ENCODE measurements at places on chromosomes 6 and 20.

GRCh38 chr6:119314885-119315272, 34.7 kb downstream of the MAN1A1 start:
- no peak for DNase-seq

DNA sequence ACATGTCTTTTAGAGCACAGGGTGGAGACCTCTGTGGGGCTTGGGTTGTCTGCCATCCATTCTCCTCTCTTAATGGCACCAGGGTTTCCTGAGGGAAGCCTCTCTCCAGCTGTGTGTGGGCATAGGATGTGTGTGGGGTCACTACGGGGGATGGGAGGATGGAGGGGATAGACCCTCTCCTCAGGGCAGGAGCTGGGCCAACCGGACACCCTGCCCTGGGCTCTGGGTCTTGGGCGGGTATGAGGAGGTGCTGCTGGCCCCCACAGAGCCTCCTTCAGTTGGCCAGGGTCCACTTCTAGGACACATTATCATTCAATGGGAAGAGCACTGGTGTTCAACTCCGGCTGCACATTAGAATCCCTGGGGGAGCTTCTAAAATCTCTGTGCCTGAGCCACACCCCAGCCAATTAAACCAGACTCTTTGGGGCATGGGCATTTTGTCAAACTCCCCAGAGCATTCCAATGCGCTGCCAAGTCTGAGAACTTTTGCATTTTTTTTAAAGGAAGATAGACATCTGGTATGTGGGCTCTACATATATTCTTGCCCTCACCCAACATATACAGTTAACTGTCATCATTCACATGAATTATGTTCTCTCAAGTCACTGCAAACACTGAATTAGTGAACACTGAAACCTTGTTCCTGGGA, 38.5 kb downstream of the TRAM2 start:
- DNase-seq: no peak

DNA sequence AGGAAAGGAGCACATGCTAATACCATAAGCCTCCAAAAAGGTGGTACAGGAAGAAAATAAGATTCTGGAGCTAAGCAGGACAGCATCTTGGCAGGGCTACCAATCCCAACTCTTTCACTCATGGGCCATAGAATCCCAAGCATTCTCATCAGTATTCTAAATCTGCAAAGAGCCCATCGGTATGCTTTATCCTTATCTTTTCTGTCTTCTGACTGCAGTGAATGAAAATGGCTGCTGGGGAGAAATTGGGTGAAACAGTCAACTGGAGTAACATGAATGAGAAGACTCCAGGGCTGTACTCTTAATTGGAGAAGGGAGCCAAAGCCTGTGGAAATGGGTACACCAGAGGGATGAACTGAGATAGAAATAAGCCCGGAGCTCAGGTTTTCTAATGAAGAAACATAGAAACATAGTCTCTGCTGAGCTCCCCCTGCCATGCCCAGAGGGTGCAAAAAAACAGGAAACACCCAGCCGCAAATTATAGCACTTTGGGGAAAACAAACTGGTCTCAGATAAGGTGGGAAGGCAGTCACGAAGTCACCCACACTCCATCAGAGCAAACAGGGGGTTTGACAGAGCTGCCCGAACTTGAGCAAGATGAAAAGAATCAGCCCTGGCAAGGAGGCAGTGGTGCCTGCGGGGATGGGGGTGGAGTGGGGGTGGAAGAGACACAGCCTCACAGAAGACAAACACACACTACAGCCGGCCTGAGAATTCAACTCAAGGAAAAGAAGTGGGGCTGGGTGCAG, 35.4 kb upstream of the E2F3 start:
- DNase-seq: no peak

DNA sequence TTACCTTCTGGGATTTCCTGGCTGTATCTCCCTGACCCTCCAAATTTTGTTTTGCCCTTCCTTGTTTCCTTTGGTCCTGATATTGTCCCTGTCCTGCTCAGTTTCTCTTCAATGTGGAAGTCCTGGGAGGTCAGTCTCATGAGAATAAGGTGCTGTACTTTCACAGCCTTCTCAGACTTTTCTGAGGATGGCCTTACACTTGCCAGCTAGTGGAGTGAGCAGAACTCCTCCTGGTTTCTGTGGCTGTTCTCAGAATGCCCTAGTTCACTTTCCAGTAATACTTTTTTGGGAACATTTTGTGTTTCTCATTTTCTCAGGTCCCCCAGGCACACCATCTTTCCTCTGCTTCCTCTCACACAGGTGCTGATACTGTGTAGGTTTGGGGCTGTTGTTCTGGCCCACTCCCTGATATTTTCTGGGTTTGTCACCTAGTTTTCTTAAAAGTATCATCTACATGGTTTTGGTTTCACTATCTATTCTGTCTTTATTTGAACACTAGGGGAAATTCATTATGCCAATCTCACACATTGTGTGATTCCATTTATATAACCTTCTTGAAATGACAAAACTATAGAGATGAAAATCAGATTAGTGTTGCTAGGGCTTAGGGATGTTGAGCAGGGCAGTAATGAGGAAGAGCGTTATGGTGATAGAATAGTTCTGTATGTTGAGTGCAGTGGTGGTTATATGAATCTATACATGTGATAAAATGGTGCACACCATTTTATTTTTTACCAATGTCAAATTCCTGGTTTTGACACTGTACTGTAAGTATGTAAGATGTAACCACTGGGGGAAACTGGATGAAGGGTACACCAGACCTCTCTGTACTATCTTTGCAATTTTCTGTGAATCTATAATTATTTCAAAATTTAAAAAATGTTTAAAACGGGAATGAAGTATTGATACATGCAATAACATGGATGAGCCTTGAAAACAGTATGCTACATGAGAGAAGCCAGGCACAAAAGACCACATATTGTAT, 27.2 kb upstream of the BRPF3 start:
- no peak for DNase-seq

DNA sequence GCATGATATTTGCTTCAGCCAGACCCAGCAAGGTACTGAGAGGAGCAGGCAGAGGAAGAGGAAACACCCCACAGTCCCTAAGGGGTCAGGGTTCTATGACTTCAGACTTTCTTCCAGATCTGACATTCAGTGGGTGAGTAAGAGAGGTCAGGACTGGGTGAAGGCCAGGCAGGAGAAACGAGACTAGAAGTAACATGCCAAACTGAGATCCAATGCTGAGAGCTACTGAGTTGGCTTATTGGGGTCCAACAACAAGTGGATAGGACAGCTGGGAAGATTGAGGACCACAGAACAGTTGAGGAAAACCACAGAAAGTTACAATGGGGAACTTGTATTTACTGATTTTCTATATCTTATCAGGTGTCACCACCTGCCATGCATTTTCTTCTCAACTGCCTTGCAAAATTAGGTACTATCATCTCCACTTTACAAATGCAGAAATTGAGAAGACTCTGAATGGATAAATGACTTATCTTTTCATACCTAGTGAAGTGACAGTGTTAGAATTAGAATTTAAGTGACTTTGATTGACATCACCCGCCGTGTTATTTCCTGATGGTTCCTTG, 43.8 kb upstream of the HIVEP1 start:
- no peak for DNase-seq

DNA sequence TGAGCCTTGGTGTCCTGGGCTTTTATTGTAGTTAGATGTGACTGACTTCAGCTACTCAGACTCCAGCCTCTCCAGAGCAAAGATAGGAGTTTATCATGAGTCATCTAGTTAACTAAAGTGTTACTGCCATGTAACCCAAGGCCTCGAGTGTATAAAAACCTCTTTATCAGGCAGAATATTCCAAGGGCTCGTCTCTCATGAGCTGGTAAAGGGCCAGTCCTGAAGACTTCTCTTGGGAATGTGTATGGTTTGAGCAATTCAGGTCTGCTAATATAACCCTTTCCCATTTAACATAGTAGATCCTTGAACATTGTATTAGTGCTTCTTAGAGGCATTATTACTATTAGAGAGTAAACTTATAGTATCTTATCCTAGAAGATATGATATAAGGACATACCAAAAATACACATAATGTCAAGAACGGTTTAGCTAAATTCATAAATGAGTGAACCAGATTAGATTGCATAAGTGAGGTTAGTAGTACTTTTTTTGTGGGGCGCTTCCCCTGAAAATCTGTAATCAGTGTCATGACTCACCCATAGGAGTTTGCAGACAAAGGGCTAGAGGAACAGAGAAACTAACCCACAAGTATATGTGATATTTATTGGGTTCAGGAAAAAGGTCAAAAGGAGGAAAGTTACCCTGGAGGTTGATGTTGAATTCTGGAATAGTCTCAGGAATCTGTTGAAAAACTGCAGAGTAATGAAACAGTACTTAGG, 16.0 kb downstream of the DSE start:
- no peak for DNase-seq

- DNase-seq: no peak
Measured at GRCh38 chr20:62627901-62628612, 14.2 kb upstream of the SLCO4A1 start.

DNA sequence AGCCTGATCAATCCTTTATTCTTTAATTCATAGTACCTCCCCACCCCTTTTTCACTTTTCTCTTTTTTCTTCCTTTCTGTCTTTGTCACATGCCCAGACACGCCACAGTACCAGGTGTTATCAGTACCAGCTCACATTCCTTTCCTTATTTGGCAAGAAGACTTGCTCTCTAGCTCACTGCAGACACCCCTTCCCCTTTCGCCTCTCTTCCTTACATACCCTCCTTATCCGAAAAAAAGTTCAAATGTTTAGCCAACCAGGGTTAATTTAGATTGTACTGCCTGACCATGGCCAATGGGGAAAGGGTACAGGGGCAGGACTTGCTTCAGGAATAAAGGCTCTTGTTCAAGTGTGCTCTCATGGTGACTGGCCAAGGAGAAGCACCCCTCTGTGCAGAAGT, 9.3 kb upstream of the SIRPB2 start:
- no peak for DNase-seq

GRCh38 chr20:11772226-11772730, 145.4 kb upstream of the BTBD3 start:
- no peak for DNase-seq

DNA sequence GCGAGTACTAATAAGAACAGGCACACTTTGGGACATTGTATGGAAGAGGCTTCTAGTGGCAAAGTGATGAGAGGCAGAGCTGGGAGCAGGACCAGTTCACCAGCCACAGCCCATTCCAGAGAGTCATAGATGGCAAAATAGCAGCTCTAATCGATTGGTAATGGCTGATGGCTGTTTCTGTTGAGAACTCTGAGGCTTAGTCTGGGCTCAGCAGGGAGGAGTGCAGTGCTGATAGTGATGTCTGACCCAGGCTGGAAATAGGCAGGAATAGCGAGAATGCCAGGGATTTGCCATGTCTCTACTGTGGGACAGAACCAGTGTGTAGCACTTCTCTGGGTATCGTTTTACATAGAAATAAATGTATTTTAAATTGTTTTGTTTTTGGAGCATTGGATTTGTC, 620.0 kb upstream of the FLRT3 start:
- DNase-seq: no peak

- DNase-seq: no peak
Measured at GRCh38 chr6:116568111-116568510, 3.2 kb upstream of the RWDD1 start.

DNA sequence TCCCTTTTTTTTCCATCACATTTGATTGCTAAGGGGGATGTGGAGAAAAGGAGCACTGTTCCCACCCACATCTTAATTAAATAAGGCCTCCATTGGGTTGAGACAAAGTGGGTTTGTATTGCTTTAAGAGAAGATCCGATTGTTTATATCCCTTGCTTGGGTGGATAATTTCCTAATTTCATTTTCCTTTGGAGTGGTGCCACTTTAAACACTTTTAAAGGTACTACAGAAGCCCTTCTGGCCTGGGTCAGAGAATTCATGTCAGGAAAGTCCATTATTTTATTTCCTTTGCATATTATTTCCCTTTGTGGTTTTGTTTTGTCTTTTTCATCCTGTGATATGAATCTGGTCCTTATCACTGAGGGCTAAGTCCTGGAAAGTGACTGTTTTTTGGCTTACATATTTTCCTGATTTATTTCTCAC, 56.9 kb downstream of the PHACTR2 start:
- DNase-seq: no peak

- no peak for DNase-seq
Measured at GRCh38 chr6:115456848-115457247, 603.8 kb downstream of the FRK start.

- no peak for DNase-seq
Measured at GRCh38 chr6:131136021-131136786, 937 bp downstream of the AKAP7 start.

GRCh38 chr20:2750491-2751251, 49.8 kb downstream of the CPXM1 start:
- no peak for DNase-seq

DNA sequence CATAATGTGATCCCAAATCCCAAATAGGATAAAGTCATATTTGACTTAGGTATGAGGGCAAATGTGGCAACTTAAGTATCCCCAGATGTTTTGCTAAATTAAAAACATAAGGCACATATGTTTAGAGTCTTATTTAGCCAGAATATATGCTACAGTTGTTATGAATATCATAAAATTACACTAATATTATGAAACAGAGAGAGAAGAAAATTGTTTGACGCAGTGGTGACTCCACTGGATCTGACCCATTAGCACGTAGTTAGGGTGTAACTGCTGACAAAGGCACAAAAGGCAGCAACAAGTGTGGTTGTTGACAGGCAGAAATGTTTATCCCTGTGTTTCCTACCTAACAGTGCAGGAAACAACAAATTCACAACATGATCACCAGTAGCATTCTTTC, 152.4 kb upstream of the THBS2 start:
- DNase-seq: no peak

- DNase-seq: no peak
Measured at GRCh38 chr6:107490566-107491137, 735 bp downstream of the SOBP start.

DNA sequence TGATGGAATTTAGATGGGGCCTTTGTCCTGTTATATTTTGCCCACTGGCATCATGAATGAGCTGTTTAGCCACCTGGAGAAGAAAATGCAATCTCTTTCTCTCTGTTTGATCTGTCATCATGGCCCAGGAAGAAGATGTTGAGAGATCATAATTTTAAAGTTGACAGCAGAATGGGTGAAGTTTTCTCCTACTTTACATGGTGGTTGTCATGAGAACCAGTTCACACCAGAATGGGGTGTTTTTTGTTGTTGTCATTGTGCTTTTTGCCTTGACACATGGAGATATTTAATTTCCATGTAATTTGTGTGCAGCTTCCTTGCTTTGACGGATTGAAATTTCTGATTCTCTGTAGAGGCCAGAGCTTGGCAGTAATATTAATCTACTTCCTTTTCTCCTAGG, 122.5 kb downstream of the FARS2 start:
- DNase-seq: no peak

DNA sequence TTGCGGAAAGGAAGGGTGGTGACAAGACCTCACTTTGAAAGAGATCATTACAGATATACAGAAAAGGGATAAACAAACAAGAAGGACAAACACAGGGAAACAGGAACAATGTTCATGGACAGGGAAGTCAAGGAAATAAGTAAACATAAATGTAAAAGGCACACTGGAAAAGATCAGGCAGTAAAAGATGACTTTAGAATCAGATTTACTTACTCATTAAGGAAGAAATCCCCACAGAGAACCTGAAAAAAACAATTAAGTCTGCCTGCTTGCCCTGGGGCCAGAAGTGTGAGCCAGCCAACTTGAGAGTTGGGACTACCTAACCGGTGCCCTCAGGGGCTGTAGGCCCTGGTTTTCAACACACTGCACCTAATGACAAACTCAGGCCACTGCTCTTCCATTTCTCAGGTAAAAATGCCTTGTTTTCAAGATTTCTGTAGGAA, 1.7 kb downstream of the APMAP start:
- DNase-seq: no peak

- peak; percentile 46 for DNase-seq
Measured at GRCh38 chr6:16758163-16758975, 2.9 kb downstream of the ATXN1 start.

- DNase-seq: no peak
Measured at GRCh38 chr6:21228876-21229460, 364.6 kb upstream of the SOX4 start.

GRCh38 chr20:11473983-11474382, 443.7 kb upstream of the BTBD3 start:
- DNase-seq: no peak
